ENCODE measurements at places on chromosomes 13 and 19. TPM values are rescaled to one million over a fixed set of nuclear protein-coding genes. Genes with fewer than 3 reads are reported as not detected.

GRCh38 chr13:96492766-96493165 lies 402.9 kb downstream of the HS6ST3 start:
- H3K27me3 ChIP-seq = no peaks in the 10 kb centered on the region
- no peaks in the 10 kb centered on the region for H3K4me1 ChIP-seq

DNA sequence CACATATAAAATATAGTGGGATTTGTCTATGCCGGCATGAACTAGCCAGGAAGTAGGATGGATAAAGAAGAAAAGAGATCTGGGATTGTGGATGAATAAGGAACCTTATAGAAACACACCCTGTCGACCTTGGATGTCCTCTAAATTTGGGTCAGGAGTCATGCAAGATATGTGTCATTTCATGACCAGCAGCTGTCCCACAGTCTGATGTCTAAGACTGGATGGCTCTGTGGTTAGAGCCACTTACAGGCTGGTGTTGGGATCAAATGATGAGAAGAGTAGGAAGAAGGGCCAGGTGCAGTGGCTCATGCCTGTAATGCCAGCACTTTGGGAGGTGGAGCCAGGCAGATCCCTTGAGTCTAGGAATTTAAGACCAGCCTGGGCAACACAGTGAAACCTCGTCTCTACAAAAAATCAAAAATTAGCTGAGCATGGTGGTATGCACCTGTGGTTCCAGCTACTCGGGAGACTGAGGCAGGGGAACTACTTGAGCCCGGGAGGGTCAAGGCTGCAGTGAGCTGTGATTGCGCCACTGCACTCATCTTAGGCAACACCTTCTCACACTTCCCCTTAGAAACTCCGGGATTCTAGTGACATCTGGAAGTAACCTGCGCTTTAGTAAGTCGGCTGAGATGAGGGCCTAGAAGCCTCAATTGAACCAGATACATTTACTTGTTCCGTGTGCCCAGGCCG lies 30.8 kb downstream of the TMED1 start:
- H3K27me3 ChIP-seq = no peaks in the 10 kb centered on the region
- no peaks in the 10 kb centered on the region for H3K36me3 ChIP-seq
- no peak for DNase-seq
- no peak overlapping the region for H3K27ac ChIP-seq
- no peak overlapping the region for H3K4me3 ChIP-seq

DNA sequence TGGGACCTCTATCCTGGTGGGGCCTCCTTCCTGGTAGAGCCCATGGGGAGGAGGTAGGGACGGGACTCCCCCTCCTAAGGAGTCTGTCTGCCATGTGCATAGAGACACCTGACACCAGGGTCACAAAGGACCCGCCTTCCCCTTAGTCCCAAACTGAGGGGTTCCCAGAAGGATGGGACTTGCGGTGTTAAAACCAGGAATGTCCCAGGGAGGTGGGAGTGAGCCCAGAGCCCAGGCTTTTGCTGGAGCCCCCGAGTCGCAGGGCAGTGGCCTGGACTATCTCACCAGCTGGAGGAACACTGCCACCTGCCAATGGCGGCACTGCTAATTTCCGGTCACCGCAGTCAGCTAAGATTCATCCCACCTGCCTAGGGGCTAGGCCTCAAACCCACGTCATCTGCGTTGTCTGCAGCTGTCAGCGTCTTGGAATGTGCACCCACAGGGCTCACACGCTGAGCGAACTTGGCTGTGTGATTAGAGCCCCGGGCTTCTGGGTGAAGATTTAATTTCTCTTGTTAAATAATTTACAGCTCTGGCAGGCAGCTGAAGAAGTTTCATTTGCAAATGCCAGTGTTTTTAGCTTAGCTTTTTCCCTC lies 31.9 kb upstream of the ATP11A start:
- H3K4me1 ChIP-seq = peaks cover 2% of the 10 kb centered on the region
- H3K27me3 ChIP-seq = no peaks in the 10 kb centered on the region
- no peaks in the 10 kb centered on the region for H3K36me3 ChIP-seq
- H3K4me3 ChIP-seq = no peak overlapping the region

DNA sequence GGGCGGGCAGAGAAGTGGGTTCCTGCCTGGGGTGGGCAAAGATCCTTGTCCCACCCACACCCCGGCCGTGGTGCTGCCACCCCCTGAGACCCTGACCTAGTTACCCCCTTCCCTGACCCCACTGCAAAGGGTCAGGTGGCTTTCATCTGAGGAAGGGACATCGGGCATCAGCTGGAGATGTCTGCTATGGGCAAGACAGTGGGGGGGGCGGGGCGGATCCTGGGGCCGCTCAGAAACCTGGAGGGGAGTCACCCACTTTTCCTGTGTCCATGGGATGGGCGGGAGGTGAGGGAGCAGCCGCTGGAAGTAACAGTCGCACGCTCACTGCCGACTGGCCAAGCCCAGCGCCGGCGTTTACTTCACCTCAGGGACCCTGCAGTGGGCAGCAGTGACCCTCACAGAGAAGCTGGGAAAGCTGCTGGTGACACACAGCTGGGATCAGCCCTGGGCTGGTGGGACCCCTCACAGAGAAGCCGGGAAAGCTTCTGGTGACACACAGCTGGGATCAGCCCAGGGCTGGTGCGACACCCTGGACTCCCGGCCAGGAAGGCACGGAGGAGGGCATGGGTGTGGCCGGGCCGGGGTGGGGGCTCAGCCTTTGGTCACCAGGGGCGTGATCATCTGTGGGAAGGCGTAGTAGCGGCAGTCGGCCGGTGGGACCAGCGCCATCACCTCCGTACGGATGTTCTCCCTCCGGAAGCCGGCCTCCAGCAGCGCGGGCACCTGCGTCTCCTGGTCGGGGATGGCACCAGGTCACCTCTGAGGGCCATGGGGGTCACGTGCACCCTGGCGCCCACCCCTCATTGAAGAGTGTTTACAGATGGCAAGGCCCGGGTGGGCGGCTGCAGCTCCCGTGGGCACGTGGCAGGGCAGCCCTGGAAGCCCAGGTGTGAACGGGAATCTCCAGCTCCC lies 4.3 kb downstream of the GAMT start:
- no peaks in the 10 kb centered on the region for H3K36me3 ChIP-seq
- DNase-seq = no peak
- H3K4me1 ChIP-seq = no peaks in the 10 kb centered on the region
- H3K4me3 ChIP-seq = no peak overlapping the region
- no peaks in the 10 kb centered on the region for H3K27me3 ChIP-seq
- no peak overlapping the region for H3K27ac ChIP-seq

Gene RUBCNL
- total RNA-seq = 4.4 TPM

Gene B3GNT8
- 0.83 TPM for total RNA-seq

Gene ZNF626
- 56.5 TPM for total RNA-seq

Gene PRKACA
- total RNA-seq = 59.7 TPM
